NCI-H524 (cell line): ENCODE measurements at places on chromosomes 3 and 15.
A peak's percentile ranks its signal among the peaks of the same experiment; 100 is the strongest.

GRCh38 chr3:13268961-13269441, 151.1 kb downstream of the NUP210 start:
- DNase-seq = no peak

GRCh38 chr15:92801774-92802464, 98.2 kb upstream of the CHD2 start:
- DNase-seq = no peak

DNA sequence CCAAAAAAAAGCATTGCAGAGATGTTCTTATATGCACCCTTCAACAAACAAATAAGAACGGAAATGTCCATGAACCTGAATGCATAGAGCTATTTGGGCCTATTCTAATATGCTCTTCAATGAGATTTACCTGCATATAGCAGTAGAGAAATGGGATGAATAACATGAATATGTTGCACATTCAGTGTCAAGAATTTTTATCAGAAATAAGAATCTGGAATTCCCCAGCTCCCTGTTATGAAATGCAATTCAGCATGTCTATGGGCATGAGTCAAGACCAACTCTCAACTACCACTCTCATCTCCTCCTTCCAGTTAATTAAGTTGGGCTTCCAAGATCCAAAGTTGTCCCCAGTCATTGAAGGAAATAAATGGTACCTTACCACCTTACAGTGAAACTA, 133.7 kb upstream of the ALCAM start:
- no peak for DNase-seq

GRCh38 chr15:99137111-99137546, 32.2 kb downstream of the SYNM start:
- DNase-seq = no peak

DNA sequence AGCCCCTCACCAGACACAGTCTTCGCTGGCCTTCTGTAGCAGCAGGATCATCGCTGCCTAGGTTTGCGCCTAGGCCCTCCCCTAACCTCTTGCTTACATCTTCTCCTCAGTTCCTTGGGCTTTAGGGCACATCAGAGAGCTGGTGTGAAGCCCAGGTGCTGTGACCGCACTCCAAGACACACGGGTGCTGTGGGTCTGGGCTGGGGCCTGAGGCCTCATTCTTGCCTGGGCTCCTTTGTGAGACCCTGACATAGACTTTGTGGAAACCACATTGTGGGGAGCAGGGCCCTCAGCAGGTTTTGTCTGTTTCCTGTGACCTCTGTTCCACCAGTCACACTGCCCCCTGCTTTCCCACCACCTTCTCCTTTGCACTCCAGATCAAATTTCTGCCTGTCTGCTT, 8.0 kb downstream of the AMIGO3 start:
- DNase-seq = no peak

DNA sequence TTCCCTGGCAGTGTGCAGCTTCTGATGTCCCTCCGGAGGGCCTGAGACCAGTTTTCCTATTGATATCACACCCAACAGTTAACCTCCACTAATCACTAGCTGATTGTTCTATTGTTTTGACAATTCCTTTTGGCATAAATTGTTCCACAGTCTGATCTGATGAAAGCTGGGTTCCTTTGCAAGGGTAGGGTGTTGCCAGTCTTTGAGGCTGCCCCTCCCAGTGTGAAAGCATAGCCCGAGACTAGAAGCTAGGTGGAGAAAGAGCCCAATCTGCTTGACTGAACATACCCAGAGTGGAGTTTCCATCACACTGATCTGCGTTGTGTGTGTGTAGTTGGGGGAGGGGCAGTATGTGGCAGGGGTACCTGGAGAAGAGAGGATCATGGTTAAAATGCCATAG, 10.3 kb upstream of the PRICKLE2 start:
- no peak for DNase-seq

DNA sequence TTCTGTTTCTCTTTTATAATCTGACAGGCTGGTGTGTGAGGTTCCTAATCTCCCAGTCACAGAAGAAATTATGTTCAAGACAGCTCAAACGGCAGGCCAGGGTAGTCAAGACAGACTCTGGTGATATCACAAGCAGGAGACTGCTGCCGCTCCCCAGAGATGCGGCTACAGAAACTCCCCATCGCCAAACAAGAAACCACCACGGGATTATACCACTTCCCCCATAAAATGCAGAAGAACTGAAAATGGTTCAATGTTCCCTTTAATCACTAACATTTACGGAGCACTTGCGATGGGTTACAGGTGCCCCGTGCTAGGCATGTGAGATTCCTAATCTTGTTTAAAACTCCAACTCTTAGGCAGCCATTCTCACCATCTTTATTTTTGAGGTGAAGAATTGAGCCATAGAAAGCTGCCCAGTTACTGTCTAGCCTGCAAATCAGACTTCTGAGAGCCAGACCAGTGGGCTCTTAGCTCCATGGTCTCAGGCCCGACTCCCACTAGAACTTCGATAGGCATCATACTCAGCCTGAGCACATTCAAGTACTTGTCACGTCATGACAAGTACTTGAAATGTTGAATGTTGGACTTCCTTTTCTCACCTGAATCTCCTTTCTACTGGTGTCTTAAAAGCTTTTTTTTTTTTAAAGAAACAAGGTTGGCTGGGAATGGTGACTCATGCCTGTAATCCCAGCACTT, 58.4 kb downstream of the TBC1D2B start:
- no peak for DNase-seq

DNA sequence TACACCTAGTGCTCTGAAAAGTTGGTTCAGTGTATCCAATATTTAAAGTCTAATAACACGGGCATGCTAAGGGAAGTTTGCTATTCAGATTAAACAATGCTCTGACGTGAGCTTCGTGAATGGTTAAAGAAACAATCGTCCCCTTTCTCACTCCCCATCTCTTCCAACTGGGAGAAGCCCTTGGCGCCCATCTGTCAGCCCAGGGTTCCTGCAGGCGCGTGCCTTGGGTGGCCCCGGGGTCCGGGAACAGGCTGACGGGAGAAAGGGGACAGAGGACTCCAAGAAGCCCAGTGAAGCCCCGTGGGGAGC, 413 bp downstream of the SEC22C start:
- peak; percentile 42 for DNase-seq

DNA sequence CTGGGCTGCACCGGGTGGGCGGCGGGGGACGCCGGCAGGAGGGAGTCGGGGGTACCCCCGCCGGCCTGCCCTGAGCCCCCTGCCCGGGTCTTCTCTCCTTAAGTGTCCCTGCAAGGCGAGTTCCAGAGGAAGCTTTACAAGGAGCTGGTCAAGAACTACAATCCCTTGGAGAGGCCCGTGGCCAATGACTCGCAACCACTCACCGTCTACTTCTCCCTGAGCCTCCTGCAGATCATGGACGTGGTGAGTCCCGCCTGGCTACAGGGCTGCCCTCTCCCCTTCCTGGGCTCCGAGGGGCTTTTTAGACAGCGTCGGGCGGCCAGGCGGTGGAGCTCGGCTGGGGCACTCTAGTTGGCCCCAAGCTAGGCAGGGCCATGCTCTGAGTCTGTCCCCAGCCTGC, 480 bp downstream of the CHRNA7 start:
- peak; percentile 49 for DNase-seq

- DNase-seq = peak; percentile 26
Measured at GRCh38 chr3:126521122-126521891, 2.6 kb upstream of the CHST13 start.

DNA sequence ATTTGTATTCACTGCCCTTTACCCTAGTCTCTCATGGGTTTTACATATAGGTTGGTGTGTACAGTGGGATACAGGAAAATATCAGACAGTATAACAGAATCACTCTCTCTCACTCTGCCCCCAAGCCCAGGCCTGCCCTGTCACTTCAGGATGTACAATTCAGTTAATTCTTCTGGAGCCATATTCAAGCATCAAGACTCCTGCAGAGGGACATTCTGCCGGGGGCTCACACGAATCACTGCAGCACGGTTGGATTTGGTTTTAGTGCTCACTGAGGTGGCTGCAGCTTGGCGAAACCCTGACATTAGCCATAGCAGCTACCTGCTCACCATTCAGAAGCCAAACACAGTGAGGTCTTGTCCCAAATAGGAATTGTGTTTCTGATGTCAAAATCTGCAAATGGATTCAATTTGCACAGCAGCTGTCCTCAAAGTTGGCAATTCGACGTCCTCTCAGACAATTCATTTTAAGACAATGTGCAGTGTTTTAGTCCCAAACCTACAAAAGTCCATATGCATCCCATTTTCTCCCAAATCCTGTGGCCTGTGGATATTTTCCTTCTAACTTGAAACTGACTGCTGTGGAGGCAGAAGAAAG, 82.9 kb downstream of the CHSY1 start:
- DNase-seq = no peak

DNA sequence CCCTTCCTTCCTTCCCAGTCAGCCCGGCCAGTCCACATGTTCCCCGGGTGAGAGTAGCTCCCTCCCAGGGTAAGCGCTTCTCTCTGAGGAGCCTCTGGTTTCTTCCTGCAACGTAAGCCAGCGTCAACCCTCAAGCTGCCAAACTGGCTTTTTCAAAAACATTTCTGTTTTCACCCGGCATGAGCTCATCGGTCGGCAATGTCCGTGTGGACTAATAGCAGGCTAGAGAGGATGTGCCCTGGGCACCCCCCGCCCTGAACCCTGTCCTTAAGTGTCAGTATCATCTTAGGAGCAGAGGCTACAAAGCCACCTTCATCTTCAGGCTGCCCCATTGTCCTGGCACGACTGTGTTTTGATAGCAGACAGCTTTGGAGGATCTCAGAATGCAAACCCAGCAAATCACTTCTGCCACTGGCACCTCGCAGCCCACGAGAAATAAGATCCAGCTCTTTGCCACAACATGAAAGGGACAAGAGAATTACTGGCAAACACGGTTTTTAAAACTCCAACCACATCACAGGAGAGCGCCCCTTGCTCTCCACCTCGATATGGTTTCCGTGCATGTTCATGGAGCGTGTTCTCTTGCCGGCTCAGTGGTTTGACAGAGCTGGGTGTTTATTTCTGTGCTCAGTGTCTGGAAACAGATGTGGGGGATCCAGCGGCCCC, 9.9 kb downstream of the ALDH1A3 start:
- DNase-seq = no peak

GRCh38 chr3:143771258-143771657, 77.0 kb downstream of the SLC9A9 start:
- no peak for DNase-seq
